A673 (cell line): ENCODE measurements at places on chromosomes 7 and 10. TPM values are rescaled to one million over a fixed set of nuclear protein-coding genes. Genes with fewer than 3 reads are reported as not detected.
A peak's percentile ranks its signal among the peaks of the same experiment; 100 is the strongest.

The C10orf90 gene
- not detected in 2 replicates for total RNA-seq

The CCDC172 gene
- total RNA-seq: not detected in 2 replicates

The AKAP9 gene
- 62.1 and 62.6 TPM in 2 replicates for total RNA-seq

The PLPP4 gene
- not detected in 2 replicates for total RNA-seq

DNA sequence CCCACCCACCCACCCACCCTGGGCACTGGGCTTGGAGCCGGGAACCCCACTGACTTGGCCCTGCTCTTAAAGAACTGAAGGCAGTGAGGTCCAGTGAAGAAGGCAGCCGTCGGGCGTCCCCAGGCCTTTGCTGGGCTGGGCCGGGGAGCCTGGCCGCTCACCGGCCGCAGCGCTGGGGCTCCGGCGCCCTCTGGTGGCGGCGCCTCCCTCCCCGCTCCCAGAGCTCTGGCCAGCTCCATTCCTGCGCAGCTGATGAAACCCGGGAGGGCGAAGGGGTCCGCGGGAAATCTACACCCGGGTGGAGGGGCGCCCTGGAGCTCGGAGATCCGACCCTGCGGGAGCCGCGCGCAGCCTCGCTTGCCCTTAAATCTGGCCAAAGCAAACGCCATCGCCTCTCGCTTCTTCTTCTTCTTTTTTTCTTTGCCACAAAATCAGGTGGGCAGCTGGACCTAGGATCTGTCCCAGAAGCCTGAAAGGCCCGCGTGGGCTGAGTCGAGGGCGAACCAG is 1.7 kb upstream of the CXCL12 start:
- DNase-seq: peak; percentile 49

DNA sequence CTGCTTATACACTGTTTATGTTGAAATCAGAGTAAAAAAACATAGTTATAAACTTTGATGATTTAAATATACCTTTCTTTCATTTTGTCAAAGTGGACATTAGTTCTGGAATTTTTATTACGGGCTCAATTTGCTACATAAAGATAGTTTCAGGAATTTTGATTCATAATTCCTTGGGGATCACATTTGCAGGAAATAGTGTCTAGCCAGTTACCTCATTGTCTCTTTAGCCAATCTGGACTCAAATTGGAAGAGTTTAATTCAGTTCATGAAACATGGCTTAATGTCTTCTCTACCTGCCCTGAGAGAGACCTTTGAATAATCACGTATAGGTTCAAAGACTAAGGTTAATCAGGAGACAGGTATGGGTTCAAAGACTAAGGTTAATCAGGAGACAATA is 262.6 kb downstream of the HGF start:
- DNase-seq: no peak

- DNase-seq: peak; percentile 78
These were observed 40.4 kb upstream of the BPGM start for GRCh38 chr7:134605978-134606923.

DNA sequence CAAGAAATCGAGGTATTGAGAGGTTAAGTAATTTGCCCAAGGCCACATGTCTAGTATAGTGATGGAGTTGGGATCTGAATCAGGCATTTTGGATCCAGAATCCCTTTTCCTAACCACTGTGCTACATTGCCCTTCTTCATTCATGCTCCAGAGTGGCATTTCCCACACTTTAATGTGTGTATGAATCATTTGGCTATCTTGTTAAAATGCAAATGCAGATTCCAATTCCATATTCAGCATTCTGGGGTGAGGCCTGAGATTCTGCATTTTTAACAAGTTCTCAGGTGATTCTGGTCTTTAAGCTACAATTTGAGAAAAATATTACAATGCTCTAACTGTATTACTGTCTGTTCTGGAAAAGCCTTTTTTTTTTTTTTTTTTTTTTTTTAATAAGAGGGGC is 631.3 kb downstream of the PHTF2 start:
- no peak for DNase-seq

DNA sequence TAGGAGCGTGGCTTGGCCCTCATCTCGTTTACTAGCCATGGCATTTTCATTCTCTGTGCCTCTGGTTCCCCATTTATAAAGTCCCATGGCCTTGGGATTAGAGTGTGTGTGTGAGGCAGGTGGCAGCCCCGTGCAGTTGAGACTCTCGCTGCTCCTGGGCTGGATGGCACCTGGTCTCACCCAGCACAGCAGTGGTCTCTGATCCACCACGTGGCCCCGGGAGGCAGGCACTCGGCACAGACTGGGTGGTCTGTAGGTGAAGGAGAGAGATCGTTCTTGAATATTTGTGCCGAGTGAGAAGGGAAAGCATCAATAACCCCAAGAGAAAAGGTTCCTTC is 50.4 kb downstream of the CALML3 start:
- no peak for DNase-seq

DNA sequence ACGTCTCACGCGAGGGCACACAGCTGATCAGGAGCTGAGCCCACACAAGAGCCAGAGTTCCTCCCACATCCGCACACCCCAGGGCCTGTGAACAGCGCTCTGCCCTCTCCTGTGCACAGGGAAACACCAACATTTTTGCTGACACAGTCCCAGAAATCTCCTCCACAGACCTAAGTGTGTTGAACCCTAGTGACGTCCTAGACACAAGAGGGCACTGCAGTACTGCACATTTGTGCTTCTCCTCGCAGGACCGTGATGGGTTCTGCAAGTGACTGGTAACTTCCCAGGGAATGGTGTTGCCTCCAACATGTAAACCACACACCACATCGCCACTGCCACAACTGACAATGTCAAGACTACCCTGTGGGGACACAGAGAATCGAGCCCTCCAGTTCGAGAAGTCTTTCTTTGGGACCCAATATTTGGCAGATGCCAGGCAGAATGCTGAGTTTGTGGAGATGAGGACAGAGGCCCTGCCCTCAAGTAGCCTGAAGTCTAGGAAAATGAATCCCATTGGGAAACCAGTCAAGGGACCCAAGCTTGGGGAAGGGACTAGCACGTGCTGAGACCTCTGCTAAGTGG is 170.3 kb downstream of the PAXIP1 start:
- peak; percentile 50 for DNase-seq

- DNase-seq: peak; percentile 54
These were observed 283.9 kb downstream of the PLXDC2 start for GRCh38 chr10:20100171-20100570.

DNA sequence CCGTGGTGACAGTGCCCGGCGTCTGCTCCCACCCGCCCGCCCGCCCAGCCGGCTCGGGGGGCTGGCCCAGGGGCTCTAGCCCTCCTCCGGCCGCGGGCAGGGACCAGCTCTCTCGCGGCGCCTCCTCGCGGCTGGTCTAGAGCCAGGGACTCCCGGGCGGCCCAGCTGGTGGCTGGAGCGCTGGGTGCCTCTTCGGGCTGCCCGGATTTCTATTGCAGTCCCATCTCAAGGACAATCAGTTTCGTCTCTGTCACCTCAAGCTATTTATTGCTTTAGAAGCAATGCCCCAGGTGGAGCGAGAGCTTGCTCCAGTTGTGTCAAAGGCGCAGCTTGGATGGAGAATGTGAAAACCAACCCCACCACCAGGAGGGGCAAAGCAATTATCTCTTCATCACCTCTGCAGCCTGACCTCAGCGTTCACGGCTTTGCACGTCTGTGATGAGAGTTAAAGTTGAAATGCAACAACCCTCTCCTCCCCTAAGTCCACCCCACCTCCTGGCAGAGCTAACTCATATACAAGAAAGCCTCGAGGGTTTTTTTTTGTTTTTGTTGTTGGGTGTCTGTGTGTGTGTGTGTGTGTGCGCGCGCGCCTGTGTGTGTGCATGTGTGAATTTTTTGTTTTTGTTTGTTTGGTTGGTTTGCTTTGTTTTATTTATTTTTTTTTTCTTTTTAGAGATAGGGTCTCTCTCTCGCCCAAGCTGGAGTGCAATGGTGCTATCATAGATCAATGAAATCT is at the start of gene ITGA8:
Gene ITGA8 (minus strand): TSS at position 24 of the 736 bp plus-strand sequence. CDS start 151 bp downstream, outside the sequence.
- peak; percentile 40 for DNase-seq

GRCh38 chr7:87451187-87451586 is 24.3 kb downstream of the ABCB4 start:
- DNase-seq: no peak

DNA sequence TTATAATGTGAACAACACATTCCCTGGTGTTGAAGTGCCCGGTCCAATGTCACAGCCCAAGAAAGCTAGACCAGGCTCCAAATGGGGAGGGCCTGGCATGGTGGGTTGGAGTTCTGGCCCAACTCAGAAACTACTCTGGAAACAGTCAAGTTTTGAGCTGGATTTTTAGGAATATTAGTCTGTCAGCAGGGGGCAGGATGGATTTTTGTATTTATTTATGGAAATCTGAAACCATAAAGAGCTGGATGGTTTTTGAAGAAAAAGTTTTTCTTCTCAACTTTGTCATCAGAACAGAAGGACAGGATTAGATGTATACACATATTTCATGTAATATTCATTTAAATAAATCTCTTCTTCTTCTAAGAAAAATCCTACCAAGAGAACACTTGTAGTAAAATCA is 97.5 kb downstream of the POU6F2 start:
- no peak for DNase-seq

- peak; percentile 48 for DNase-seq
These were observed 243.1 kb upstream of the AOAH start for GRCh38 chr7:36967387-36967786.

DNA sequence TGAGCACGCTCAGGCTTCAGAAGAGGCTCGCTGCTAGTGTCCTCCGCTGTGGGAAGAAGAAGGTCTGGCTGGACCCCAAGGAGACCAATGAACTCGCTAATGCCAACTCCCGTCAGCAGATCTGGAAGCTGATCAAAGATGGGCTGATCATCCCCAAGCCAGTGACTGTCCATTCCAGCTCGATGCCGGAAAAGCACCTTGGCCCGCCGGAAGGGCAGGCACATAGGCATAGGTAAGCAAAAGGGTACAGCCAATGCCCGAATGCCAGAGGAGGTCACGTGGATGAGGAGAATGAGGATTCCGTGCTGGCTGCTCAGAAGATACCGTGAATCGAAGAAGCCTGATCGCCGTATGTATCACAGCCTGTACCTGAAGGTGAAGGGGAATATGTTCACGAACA is 5.7 kb upstream of the PPP2R2D start:
- no peak for DNase-seq

DNA sequence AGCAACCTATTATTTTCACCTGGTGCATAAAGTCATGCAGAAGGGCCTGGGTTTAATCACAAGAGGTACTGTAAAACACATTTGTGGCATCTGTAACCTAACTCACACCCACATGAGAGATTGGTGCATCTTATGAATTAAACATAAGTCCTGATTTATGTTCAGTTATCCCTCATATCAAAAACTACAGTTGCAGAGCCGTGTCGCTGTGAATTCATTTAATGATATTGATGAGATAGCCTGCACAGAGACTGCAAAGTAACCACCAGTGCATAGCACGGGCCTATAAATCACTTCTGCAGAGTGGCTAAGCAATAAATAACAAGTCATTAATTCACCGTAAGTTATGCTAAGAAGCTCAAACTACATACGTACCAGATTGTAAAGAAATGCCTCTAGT is 178.2 kb downstream of the RELN start:
- no peak for DNase-seq

DNA sequence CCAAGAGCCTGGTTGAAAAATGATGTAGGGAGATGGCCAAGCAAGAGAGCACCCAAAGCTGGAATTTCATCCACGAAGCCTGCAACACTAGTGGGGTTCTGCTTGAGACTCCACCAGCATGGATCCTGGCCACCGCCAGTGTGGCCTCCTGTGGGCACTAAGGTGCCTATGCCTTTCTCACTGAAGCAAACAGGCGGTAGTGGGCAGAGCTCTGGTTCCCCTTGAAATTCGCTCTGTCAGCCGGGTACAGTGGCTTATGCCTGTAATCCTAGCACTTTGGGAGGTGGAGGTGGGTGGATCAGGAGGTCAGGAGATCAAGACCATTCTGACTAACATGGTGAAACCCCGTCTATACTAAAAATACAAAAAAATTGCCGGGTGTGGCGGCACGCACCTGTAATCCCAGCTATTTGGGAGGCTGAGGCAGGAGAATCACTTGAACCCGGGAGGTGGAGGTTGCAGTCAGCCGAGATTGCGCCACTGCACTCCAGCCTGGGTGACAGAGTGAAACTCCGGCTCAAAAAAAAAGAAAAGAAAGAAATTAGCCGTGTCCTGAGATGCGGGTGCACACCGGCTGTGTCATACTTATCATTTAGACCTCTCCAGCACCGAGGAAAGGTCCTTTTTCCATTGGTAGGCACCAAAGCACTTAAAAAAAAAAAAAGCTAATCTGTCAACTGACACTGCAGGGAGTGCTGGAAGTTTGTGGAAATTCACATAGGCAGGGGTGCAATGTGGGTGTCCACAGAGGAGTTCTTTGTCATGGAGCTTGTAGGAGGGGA is 28.3 kb downstream of the CCM2 start:
- DNase-seq: no peak

DNA sequence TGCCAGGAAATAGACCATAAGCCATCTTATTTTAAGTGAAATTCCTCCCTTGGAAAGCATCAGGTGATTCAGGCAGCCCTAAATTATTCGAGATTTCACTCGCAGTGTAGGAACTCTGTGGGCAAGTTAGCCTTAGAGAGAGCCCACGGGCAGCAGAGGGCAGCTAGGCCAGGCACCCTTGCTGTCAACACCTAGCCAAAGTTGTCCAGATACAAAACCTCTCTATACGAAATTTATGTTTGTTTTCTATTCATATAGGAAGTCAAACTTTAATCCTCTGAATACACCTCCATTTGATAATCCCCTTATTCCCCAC is 1043.5 kb downstream of the GATA3 start:
- DNase-seq: no peak

DNA sequence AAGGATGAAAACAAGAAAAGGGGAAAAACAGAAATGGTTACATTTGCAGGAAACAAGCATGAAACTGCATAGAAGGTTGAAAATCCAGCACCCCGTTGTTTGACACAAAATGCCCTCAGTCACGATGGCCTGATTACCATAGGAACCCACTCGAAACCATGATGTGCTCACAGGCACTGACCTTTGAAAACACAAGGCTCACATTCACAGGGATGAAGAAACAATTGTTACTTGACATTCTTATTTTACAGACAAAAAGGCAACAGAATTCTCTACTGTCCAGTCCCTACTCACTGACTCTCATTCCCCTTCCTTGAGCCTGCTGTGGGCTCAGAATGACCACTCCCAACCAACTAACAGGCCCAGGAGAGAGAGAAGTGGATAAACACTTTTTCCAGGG is 131.4 kb upstream of the PDLIM1 start:
- DNase-seq: no peak

DNA sequence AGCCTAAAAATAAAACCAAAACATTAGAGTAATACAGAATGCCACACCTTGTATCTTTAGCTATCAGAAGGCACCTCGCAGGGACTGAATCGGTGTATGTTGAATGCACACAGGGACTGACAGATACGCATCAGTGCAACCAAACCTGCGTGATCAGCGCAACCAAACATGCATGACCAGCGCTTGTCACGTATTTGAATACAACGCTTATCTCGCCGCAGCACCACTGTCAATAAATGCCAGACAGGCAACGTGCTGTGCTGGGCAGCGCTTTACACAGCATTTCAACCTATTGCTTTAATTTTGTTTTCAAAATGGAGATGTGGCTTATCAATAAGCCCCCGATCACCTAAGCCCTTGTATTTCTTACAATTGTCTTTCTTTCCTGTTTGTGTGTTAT is 242.4 kb downstream of the SFMBT2 start:
- no peak for DNase-seq

- peak; percentile 40 for DNase-seq
These were observed 17.3 kb downstream of the CCDC3 start for GRCh38 chr10:12984165-12984747.
